ENCODE measurements at places on chromosomes 2 and 18. TPM values are rescaled to one million over a fixed set of nuclear protein-coding genes. Genes with fewer than 3 reads are reported as not detected.

EPAS1 gene
- 270 TPM for total RNA-seq

DNA sequence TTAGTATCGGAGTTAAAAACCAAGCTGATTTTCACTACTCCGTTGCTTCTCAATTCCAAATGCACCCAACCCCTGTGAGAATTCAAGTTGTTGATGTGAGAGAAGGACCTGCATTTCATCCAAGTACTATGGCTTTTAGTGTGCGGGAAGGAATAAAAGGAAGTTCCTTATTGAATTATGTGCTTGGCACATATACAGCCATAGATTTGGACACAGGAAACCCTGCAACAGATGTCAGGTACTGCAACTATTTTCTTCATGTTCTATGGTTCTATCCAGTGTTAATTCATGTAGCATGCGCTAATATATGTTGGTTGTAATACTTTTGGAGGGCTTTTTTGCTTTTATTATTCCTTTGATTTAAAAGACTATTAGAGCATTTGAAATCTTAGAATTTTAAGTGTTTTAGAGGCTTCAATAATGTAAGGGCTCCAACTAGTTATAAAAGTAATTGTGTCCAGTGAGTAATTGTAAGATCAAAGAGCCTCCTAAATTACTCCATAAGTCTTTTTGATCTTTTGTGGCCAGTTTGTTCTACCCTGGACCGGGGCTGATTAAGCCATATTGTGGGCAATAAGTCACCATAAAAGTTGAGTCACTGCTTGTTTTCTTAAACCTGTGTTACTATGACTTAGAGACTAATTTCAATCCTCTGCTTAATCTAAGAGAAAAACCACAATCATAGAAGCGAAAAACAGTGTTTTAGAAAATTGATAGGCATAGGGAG, 22.9 kb downstream of the DSG4 start:
- DNase-seq: no peak

DNA sequence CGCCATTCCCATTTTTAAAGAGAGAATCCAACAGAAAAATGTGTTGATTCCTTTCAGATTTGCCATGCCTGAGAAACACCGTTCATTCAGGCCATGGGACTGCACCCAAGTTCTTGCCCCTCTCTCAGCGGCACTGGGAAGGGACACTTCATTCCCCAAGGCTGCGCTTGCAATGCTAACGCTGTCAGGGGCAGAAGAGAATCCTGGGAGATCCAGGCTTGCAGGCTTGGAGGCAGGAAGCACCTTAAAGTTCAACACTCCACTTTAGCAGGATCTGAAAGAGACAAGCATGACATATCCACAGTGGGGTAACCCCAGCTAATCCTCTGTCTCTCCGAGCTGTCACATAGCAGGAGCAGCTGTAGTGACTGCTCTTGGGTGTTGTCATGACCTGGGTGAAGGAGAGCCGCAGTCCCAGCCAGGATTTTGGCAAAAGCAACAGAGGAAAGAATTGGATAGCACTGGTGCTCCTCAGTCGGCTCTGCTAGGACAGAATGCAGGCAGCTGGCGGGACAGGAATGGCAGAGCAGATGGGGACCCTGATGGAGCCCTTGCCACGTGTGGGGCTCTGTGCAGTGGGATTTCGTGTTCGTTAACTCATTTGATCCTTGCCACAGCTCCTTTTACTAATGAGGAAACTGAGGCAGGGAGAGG, 22.0 kb upstream of the ODC1 start:
- no peak for DNase-seq

GRCh38 chr2:217433522-217433921, 569.3 kb downstream of the TNS1 start:
- DNase-seq: no peak

- no peak for DNase-seq
Measured at GRCh38 chr2:218125626-218126080, at the start of gene CXCR2. Gene CXCR2, plus strand, starts transcription at chr2:218126028. Its CDS starts 8,774 bp downstream, at chr2:218134802.

- DNase-seq: no peak
Measured at GRCh38 chr2:237998530-237998929, 31.7 kb downstream of the UBE2F start.
